ENCODE measurements at places on chromosomes 7 and 10. TPM values are rescaled to one million over a fixed set of nuclear protein-coding genes. Genes with fewer than 3 reads are reported as not detected.

Gene GNG11
- 3.6 TPM for total RNA-seq

Gene CALN1
- 0.47 TPM for total RNA-seq

GRCh38 chr10:33570495-33570894 lies 236.0 kb upstream of the NRP1 start:
- H3K36me3 ChIP-seq: no peaks in the 10 kb centered on the region
- no peaks in the 10 kb centered on the region for H3K27me3 ChIP-seq
- H3K4me3 ChIP-seq: no peak overlapping the region
- DNase-seq: no peak
- no peak overlapping the region for H3K27ac ChIP-seq
- H3K4me1 ChIP-seq: no peaks in the 10 kb centered on the region

DNA sequence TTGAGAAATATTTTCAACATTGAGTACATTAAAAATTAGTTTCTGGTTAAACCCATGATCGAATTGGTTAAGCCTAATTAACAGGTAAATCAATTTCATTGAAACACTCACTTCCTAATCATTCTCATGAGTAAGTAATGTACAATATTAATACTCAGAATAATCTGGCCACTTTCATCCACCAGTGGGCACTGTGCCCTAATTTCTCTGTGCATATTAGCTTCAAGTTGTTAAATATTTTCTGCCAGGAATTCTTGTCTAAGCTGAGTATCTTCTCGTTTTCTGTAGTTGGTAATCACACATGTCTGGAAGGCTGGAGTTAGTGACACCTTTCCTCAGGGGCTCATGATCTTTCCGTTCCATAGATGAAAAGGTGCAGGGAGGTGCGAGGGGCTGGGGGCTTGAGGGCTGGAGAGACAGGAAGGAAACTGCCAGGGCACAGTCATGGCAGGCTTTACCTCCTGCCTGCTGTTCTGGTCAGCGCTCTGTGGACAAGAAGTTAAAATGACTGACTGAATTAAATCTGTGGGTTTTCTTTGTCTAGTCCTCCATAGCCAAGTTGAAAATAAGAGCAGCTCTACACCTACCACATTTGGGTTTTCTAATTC lies 71.9 kb downstream of the WIPF3 start:
- no peak for DNase-seq
- H3K36me3 ChIP-seq: no peaks in the 10 kb centered on the region
- H3K4me3 ChIP-seq: no peak overlapping the region
- H3K27ac ChIP-seq: no peak overlapping the region
- H3K4me1 ChIP-seq: no peaks in the 10 kb centered on the region

DNA sequence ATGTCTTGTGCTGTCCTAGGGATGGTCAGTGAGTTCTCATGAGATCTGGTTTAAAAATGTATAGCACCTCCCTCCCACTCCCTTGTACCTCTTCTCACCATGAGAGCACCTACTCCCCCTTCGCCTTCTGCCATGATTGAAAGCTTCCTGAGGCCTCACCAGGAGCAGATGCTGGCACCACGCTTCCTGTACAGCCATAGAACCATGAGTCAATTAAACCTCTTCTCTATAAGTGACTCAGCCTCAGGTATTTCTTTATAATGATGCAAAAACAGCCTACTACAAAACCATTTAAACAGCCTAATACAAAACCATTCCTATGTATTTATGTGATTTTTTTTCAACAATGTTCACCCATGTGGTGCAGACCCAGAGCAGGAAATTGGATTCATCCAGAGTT lies 32.0 kb downstream of the KDM7A start:
- H3K4me3 ChIP-seq: no peak overlapping the region
- no peak for DNase-seq
- no peaks in the 10 kb centered on the region for H3K36me3 ChIP-seq

DNA sequence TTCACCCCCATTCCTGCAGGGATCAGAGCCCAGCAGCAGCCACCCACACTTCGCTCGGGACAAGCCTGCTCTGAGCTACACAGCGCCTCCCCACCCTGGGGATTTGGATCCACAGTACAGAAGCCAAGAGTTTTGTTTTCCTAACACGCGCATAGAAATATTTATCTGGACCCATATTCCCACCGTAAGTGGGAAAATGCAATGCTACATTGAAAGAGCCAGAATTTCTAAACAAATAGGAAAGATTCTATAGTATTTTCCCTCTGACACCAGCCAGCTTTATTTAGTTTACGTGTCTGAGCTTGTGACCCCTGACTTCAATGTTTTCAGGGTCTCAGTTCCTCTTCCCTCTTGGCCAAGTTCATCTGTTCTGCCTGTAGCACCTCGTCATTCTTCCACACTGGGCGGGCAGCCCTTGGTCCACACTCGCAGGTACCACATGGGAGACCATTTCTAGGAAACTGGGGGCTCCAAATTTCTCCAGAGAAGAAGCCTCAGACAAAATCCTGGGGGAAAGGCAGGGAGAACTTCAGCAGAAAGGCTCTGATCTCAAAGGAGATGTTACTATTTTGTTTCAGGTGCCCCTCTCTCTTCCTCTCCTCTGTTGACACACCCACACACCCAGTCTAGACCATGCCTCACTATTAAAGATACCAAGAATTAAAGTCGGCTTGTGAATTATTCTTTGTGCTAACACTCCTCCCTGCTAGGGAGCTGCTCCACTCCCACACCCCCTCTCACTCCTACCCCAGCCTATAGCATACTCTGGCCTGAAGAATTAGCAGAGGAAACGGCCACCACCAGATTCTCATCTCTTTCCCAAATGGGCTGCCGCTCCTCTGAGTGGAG lies 116.0 kb upstream of the PCGF5 start:
- H3K27me3 ChIP-seq: no peaks in the 10 kb centered on the region
- H3K36me3 ChIP-seq: no peaks in the 10 kb centered on the region
- H3K4me3 ChIP-seq: no peak overlapping the region
- no peak overlapping the region for H3K27ac ChIP-seq

GRCh38 chr7:131106681-131107336 lies 220.9 kb upstream of the MKLN1 start:
- peak overlapping the region; percentile 99 for H3K27ac ChIP-seq
- H3K4me3 ChIP-seq: peak overlapping the region; percentile 95
- peak; percentile 63 for DNase-seq
- no peaks in the 10 kb centered on the region for H3K36me3 ChIP-seq
- no peaks in the 10 kb centered on the region for H3K4me1 ChIP-seq
- H3K27me3 ChIP-seq: no peaks in the 10 kb centered on the region

- no peaks in the 10 kb centered on the region for H3K27me3 ChIP-seq
- no peaks in the 10 kb centered on the region for H3K36me3 ChIP-seq
- no peak overlapping the region for H3K4me3 ChIP-seq
- H3K4me1 ChIP-seq: no peaks in the 10 kb centered on the region
These were observed 454.6 kb upstream of the SORCS1 start for GRCh38 chr10:107619139-107619538.

DNA sequence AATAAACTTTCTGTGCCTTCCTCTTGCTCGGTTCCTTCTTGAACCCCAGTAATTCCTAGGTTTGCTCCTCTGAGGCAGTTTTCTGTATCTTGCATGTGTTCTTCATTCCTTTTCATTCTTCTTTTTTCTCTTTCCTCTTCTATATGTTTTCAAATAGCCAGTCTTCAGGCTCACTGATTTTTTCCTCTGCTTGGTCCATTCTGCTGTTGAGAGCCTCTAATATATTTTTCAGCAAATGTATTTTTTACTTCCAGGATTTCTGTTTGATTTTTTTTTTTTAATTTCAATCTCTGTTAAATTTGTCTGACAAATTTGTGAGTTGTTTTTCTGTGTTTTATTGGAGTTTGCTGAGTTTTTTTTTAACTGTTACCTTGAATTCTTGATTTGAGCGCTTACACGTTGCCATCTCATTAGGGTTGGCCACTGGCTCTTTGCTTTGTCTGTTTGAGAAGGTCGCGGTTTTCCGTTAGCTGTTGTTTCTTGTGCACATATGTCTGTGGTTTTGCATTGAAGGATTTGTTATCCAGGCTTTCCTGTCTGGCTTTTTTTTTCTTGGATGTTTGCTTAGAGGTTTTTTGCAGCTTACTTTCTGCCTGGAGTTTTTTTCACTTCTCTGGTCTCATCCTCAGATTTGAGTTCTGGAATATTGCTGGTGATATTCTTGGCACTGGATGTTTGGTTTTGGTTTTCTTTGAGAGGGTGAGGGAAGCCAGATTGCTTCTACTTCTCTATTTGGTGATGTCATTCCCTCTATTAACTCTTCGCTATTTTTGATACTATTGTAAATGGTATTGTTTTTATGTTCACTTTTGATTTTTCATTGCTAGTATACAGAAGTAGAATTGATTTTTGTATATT lies 12.7 kb downstream of the SPRN start:
- DNase-seq: no peak
- H3K4me3 ChIP-seq: no peak overlapping the region
- no peak overlapping the region for H3K27ac ChIP-seq
- no peaks in the 10 kb centered on the region for H3K27me3 ChIP-seq
- H3K4me1 ChIP-seq: no peaks in the 10 kb centered on the region
- H3K36me3 ChIP-seq: peaks cover 13% of the 10 kb centered on the region

Data from right lobe of liver (tissue), 6 donors.